ENCODE measurements at places on chromosomes 7 and 10.

GRCh38 chr7:144438759-144439158 is 35.3 kb upstream of the NOBOX start:
- DNase-seq: no peak

DNA sequence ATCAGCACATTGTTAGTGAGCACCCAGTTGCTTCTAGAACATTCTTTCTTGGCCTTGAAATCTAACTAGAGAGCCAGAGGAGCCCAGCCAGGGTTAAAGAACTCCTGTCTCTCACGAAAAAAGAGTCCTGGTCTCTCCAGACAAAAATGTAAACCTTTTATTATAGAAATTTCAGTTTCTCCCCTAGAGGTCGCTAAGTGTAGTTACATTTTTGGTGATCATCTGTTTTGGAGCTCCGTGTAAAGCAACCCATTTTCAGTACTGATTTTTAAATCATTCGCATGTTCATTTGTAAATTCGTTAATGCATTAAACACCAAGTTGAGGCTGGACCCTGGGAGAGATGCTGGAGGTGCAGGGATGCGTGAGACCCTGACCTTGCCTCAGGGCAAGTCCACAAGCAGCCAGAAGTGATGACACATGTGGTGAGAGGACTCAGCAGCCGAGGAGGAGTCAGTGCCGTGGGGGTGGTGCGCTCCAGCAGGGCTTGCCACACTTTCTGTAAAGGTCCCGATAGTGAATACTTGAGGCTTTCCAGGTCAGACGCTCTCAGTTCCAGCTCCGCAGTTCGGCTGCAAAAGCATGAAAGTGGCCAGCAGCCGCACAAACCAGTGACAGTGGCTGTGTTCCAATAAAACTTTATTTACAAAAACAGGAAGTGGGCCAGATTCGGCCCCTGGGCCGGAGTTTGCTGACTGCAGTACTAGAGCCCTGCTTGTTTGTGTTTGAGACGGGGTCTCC is 578.6 kb upstream of the FOXK1 start:
- DNase-seq: no peak

DNA sequence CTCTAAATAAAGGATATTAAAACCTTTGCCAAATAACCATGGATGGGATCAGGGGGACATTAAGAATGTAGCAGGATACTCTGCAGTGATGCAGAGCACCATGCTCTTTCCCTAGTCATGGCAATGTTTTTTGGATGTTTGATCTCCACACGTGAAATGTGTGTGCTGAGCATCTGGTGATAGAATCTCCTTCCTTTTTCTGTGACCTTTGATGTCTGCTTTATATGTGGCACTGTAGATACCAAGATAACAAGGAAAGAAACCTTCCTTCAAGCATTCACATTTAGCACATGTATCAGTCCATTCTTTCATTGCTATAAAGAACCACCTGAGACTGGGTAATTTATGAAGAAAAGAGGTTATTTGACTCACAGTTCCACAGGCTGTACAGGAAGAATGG is 87.7 kb upstream of the CYP2C9 start:
- no peak for DNase-seq

DNA sequence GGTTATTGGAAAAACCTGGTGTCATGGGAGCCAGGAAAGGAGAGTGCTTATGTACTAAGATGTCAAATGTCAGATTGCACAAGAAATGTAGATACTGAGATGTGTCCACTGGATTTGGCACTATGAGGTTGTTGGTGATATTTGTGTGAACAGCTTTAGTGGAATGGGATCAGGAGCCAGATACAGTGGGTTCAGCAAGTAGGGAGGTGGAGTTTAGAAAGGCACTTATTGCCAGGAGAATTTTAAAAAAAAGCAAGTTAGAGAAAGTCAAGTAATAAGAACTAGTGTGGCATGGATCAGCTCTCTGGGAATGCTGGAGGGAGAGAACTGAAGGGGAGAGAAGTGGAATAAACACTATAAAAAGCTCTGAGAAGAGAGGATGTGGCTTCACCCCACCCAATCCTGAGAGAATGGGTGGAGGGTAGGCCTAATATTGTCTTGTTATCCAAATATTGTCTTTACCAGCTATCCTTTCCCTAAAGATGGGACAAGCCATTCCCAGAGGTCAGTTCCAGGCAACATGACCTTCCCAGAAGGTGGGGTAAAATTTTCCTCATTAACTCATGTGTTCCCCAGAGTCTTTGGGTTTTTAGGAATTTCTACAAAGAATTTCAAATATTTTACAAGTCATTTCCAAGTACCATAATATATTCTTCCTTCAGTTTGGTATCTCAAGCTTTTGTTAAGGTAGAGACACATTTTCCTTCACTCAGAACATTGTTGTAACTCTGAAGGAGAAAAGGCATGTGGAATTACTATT is 42.3 kb downstream of the ENTPD1 start:
- no peak for DNase-seq

DNA sequence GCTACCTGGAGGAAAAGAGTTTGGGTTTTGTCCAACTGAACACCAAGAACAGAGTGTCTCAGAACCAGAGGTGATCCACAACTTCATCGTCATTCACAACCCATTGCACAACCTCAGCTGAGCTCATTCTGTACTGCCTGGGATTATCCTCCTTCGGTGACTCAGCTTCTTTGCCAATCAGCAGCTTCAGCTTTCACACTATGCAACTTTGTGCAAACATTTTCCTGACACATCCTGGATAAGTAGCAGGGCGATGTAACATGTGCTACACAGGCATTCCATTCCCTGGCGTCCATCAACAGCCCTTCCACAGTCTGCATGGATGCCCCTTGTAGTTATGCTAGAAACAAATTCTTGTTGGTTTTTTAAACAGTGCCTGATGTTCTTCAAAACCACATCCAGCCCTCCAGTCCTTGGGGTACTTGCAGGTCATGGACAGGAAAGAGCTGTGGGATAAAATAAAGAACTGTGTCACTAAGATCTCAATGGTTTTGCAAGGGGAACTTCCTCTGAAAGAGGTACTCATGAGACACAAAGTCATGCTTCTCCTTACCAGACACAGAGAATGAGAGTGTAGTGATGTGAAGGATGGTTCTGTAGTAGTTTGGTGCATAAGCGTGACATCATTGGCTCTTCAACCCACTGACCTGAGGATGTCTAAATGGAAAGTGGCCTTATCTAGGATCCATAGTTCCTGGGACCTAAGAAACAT is 478.5 kb downstream of the KIF20B start:
- DNase-seq: peak; percentile 37

GRCh38 chr10:43128958-43129706 is 9.1 kb upstream of the CSGALNACT2 start:
- DNase-seq: peak; percentile 69

- no peak for DNase-seq
Measured at GRCh38 chr7:30931161-30931928, 19.7 kb downstream of the AQP1 start.

- no peak for DNase-seq
Measured at GRCh38 chr10:77279207-77279606, 358.4 kb downstream of the KCNMA1 start.

- DNase-seq: no peak
Measured at GRCh38 chr10:10527861-10528562, 489.7 kb upstream of the CELF2 start.

GRCh38 chr10:103951942-103952341 is 15.0 kb upstream of the SLK start:
- DNase-seq: no peak

DNA sequence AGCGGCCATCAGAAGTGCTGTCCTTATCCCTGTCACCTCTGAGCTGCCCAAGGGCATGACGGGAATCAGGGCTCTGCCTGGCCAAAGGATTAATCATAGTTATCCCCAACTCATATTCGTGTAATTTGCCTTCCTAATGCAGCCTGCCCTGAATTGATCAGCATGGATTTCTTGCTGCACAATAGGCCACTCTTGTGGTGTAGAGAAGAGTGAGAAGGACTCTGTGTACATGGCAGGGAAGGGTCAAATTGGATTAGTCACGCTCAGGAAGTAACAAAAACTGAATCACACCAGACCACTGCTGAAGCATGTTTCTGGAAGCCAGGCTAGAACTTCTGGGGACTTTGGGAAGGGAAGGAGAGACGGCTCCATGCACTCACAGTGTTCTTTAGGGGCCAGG is 227.0 kb downstream of the BUB3 start:
- no peak for DNase-seq

DNA sequence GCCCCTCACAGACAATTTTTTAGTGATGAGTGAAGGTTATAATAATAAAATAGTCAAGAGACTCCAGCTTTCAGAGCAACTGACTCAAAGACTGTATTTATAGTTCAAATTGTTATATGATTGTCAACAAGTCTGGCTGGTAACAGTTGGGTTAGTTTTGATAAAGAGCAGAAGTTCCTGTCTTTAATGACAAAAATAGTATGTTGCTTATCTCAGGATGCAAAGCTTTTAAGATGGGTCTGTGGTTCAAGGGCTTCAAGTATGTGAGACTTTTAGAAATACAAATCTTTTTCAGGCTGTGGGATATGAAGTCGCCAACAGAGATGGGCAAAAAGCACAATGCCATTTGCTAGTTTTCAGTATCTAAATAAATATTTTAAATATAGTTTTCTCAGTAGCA is 118.4 kb downstream of the ABCA13 start:
- no peak for DNase-seq

GRCh38 chr7:158702944-158703343 is 1.7 kb downstream of the NCAPG2 start:
- peak; percentile 13 for DNase-seq

- no peak for DNase-seq
Measured at GRCh38 chr10:7085147-7085912, 325.5 kb downstream of the SFMBT2 start.

GRCh38 chr10:1395481-1396296 is 339.5 kb downstream of the WDR37 start:
- DNase-seq: no peak

- no peak for DNase-seq
Measured at GRCh38 chr7:23524473-23524872, 7.3 kb downstream of the TRA2A start.

DNA sequence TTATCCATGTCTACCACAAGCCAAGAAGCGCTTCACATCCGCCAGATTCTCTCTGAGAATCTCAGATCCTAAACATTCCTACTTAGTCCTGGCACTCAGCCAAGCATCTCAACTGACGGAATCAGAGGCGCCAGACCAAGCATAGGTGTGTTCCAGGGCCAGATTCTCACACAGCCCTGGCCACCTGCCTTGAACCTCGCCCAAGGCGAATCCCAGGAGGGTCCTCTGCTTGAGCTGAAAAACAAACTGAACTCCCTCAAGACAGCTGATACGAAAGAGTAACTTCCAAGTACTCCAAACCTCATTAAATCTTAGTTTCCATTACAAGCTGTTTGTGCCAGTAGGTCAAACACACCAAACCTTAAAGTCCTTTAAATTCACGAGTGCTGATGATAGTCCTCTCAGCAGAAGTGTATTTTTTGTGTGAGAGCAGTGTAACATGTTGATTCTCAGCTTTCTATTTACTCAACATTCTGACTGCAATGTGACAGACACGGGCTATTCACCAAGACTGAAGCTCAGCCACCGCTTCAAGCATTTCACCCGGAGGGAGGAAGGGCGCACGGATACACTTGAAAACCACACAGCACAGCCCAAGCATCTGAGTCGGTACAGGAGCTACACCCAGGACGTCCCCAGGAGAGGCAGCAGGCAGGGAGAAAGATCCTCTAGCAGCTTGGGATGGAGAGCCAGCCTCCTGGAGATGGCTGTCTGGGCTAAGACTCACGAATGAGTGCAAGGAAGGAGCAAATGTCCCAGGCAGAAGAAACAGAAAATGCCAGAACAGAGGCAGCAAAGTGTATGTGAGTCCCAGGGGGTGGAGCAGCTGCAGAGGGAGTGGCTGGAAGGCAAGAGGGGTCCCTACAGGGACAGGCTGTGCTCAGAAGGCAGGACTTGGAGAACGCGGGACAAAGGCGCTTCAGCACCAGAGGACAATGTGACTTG is 6.0 kb downstream of the PARD3 start:
- DNase-seq: no peak

DNA sequence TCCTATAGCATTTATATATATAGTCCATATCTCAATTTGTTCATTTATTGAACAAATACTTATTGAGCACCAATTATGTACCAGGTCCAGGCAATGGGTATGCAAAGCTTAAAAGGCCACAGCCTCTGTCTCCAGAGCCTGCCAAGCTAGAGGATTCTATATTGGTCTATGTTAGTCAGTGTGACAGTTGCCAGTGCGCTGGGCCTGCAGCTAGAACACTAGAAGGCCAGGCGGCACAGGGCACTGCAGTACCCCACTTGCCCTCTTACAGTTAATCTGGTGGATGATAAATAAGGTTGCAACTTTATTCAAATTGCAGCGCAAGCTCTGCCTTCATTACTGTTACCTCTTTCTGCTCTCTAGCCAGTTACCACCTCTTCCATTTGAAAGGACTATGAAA is 68.8 kb downstream of the PPP1R3C start:
- no peak for DNase-seq

- DNase-seq: no peak
Measured at GRCh38 chr10:110568055-110568735, 700 bp downstream of the SMC3 start.

DNA sequence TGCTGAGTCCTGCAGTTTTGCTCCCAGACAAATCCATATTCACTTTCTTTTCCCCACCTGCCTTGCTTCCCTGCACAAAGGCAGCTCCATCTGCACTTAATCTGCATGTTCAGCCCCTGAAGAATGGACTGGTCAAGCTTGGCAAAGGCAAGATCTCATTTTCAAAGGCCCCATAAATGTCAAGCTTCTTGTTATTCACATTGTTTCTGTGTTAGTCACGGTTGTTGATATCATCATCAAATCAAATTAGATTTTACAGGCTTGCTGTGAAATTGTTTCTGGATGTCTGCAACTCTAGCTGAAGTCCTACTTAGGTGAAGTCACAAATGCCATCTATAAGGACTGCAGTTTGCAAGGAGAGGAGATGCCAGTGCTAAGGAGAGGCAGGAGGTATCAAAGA is 91.0 kb downstream of the GPAM start:
- DNase-seq: no peak

DNA sequence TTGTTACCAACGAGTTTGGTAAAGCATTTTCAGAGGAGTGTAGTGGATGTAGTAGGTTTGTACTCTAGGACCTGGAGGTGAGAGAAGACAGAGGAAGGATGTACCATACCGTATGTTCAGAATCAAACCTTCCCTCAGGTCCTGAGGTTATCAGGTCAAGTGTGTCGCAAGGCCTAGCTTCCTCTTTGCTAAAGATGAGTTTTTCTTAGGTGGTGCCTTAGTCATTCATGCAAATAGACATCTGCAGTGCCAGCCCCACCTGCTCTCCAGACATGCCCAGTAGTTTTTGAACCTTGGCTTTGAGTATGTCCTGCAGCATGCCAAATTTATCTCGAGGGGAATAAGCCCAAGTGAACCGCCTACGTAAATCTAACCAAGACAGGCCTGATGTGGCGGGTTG is 71.3 kb downstream of the HDAC9 start:
- no peak for DNase-seq

DNA sequence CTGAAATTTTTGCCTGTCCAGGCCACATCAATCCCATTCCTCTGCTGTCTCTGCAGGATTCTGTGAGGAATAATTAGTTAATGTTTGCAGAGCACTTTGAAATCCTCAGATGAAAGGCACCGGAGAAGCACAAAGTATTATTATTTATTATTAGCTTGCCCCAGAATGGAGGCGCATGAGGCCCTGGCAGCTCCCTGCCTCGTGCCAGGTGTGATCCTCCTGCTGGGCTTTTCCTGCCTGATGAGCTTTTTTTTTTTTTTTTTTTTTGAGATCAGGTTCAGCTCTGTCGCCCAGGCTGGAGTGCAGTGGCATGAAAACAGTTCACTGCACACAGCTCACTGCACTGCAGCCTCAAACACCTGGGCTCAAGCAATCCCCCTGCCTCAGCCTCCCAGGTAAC is 65.2 kb downstream of the TCF7L2 start:
- no peak for DNase-seq

GRCh38 chr10:106436123-106436715 is 728.3 kb downstream of the SORCS1 start:
- DNase-seq: no peak
